Peyer's patch (tissue), 4 donors: ENCODE measurements at places on chromosomes 2 and 18. TPM values are rescaled to one million over a fixed set of nuclear protein-coding genes. Genes with fewer than 3 reads are reported as not detected.

- DNase-seq: no peak
- no peak overlapping the region for H3K27ac ChIP-seq
- no peaks in the 10 kb centered on the region for H3K27me3 ChIP-seq
- H3K4me3 ChIP-seq: no peak overlapping the region
Observed at GRCh38 chr18:8742387-8743361, 37.3 kb downstream of the MTCL1 start.

GRCh38 chr2:64716569-64716968 lies 62.9 kb upstream of the SERTAD2 start:
- no peak for DNase-seq
- no peaks in the 10 kb centered on the region for H3K36me3 ChIP-seq
- no peak overlapping the region for H3K4me3 ChIP-seq
- no peak overlapping the region for H3K27ac ChIP-seq
- H3K27me3 ChIP-seq: no peaks in the 10 kb centered on the region

GRCh38 chr18:9838144-9838877 lies 47.5 kb upstream of the TXNDC2 start:
- H3K27me3 ChIP-seq: no peaks in the 10 kb centered on the region
- H3K4me1 ChIP-seq: no peaks in the 10 kb centered on the region
- H3K27ac ChIP-seq: no peak overlapping the region

The LOXL3 gene
- 6.6 TPM for total RNA-seq

The MTCL1 gene
- total RNA-seq: 5.5 TPM
